ENCODE measurements at places on chromosomes 11 and 22.

DNA sequence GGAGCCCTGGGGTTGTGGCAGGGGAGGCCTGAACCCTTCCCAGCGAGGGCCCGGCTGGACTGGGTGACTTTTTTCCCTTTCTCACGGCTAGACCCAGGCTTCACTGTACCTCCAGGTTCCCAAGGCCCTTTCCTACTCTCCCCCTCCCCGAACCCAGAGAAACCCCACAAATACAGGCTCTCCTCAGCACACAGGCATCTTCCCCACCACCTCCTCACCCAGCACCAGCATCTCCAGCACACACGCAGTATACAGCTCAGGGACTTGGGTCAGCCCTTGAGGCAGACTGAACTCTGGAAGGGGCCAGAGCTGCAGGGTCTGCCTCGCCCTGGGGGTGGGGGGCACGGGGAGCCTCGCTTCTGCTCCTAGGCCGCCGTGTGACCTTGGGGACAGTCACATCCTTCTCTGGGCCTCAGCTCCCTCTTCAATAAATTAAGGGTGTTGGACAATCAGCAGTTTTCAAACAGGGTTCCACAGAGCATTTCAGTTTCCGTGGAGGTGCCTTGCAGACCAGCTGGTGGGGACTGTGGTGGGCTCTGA, 4.5 kb downstream of the TMPRSS13 start:
- no peak for DNase-seq

GRCh38 chr11:101441747-101442146, 142.1 kb downstream of the TRPC6 start:
- DNase-seq, result no peak

DNA sequence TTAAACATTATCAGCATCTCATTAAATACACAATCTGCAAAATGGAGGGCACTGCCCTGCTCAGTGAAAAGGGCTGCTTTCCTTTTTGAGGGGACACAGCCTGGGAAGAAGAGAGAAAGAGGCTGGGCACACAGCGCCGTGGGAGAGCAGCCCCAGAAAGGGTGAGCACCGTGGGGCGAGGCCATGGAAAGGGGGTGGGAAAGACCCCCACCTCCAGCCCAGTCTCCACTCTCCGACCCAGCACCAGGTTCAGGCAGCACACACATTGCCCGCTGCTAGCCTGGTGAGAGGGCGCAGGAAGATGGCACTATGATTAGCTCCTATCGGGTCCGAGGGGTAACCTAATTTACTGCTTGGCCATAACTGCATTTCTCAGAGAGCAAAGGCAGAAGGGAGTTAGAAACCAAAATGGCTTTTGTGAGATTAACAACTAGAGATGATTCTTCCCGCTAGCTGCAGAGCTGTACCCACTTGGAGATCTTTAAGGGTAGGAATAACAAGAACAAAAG, 104.0 kb upstream of the BID start:
- DNase-seq, result no peak

DNA sequence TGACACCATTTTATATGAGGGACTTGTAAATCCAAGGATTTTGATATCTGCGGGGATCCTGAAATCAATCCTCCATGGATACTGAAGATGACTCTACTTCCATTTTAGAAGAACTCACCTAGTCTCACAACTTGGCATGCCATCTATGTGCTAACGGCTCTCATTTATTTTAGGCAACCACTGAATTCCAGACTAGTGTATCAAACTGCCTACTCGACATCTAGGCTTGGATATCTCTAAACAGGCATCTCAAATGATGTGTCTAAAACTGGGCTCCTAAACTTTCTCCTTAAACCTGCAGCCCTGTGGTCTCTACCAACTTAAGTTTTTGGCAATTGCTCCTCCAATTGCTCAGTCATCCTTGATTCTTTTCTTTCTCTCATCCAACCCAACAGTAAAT, 31.2 kb upstream of the CLNS1A start:
- DNase-seq, result no peak

DNA sequence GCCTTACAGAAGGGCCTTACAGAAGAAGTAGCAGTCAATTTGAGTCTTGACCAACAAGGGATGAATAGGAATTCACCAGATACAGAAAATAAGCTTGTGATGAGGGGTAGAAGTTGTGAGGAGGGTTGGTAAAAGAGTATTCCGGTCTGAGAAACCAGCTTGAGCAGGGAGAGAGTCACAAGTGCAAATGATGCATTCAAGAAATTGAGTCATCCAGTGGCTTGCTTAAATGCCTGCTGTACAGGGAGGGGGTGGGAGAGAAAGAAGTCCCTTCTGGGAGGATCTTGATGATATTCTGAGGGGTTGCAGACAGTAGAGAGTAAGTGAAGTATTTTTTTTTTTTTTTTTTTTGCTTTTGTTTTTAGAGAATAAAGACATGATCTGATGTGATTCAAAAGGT, 9.2 kb downstream of the CCKBR start:
- DNase-seq, result no peak

GRCh38 chr11:124971810-124972209, 17.8 kb downstream of the CCDC15 start:
- no peak for DNase-seq

GRCh38 chr22:44406341-44407170, 91.5 kb downstream of the RTL6 start:
- DNase-seq, result no peak

DNA sequence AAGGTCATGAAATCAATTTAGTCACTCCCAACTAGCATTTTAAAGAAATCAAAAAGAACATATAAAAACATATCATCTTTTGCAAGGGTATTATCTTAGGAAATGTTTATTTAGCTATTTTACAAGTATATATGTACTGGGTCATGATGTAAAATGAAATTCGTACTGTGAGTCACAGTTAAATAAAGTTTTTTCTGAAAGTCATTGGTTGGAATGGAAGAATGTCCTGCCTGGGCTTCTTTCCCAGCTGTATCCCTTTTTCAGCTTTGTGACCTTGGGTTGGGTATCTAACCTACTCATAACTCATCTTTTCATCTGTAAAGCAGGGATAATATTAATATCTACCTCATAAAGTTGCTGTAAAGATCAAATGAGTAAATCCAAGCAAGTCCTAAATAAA, 15.7 kb downstream of the FDX1 start:
- no peak for DNase-seq

GRCh38 chr11:80929031-80929805, 1488.4 kb upstream of the TENM4 start:
- DNase-seq, result no peak

DNA sequence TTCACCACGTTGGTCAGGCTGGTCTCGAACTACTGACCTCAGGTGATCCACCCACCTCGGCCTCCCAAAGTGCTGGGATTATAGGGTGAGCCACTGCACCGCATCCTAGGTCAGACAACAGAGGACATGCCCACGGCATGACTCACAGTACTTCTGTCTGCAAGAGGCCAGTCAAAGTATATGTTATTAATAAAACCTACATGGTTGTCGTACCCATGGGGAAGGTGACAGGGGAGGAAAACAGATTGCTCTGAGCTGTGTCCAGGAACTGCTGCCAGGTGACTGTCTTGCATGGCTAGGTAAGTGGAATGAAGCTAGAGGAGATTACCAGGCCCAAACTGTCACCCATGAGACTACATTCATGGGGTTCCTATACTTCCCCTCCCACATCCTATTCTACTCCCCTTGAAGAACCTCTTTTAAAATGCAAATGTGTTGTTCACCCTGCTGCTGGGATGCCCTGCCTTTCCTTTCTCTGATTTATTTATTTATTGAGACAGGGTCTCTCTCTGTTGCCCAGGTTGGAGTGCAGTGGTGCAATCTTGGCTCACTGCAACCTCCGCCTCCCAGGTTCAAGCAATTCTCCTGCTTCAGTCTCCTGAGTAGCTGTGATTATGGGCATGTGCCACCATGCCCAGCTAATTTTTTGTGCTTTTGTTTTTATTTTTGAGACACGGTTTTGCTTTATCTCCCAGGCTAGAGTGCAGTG, 2.0 kb upstream of the NLRX1 start:
- DNase-seq, result no peak

DNA sequence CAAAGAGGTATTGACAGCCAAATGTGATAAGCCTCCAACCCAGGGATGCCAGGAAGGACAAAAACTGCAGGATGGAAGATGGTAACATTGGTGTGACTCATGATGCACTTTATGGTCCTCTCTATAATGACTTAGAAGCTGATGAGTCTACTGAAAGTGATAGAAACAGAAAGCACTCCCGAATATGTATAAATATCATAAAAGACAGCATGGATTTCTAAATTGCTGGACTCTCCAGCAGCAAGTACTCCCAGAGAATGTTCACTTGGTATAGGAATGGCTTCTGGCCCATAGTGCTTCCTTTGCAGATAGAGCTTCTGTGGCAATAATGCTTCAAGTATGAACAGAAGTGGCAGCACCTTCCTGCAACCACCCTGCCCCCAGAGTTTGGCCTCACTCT, at the start of gene OR52B2:
OR52B2 (minus strand) TSS at position 101 of the 400 bp plus-strand sequence; CDS start at position 101, 0 bp downstream.
- DNase-seq, result no peak

DNA sequence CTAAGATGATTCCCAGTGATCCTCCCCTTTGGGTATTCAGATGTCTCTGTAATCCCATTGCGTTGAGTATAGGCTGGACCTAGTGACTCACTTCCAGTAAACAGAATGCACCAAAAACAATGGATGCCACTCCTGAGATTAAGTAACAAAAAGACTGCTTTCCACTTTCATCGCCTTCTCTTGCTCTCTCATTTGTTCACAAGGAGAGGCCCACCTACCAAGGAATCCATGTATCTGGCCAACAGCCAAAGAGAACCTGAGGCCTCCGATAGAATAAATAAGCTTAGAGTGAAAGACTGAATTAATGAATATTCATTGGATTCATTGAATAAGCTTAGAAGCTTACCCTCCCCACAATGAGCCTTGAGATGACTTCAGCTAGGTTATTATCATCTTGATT, 454.6 kb downstream of the KCNA4 start:
- DNase-seq, result no peak

- no peak for DNase-seq
Observed at GRCh38 chr11:92854952-92855351, 114.5 kb upstream of the MTNR1B start.

DNA sequence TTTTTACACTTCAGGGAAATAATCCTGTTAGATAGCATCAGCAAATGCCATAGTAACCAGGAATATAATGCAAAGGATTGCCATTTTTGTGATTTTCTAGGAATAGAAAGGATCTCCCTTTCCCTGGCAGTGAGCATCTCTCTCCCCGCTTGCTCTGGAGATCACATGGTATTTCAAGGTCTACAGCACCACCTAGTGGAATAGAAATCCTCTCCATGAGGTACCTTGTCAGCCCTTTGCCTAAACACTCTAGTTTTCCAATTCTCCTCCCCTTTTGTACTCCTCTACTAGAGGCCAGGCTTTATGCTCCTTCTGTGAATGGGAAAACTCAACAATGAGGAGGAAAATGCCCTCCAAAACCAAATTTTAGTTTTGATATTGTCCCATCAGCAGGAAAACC, 78.4 kb downstream of the XRRA1 start:
- no peak for DNase-seq

GRCh38 chr11:75022296-75022695, 33.6 kb downstream of the NEU3 start:
- DNase-seq, result no peak

DNA sequence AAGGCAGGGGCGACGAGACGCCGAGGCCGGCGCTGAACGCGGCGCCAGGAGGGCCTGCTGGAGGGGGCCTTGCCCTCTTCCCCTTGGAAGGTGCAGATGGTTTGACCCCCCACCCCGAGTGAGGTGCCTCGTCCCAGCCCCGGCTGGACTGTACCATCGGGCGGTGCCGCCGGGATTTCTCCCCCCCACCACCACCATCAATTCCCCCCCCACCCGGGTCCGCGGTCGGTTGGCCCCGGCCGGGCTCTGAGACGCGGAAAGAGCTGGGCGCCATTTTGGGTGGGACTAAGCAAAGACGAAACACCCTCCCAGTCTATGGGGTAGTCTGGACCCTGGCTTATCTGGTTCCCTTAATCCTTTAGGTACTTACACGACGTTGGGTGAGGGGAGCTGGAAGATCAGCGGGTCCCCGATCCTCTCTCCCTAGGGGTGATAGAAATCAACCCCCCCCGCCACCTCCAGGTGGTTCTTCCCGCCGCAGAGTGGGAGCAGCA, at the start of gene PRDM10:
PRDM10 (minus strand) TSS at position 484 of the 494 bp plus-strand sequence. CDS start 41,871 bp downstream, outside the sequence.
- peak; percentile 80 for DNase-seq

GRCh38 chr11:120125024-120125423, 12.9 kb downstream of the TRIM29 start:
- no peak for DNase-seq

GRCh38 chr22:37428649-37429586, 1.6 kb upstream of the ELFN2 start:
- peak; percentile 17 for DNase-seq

DNA sequence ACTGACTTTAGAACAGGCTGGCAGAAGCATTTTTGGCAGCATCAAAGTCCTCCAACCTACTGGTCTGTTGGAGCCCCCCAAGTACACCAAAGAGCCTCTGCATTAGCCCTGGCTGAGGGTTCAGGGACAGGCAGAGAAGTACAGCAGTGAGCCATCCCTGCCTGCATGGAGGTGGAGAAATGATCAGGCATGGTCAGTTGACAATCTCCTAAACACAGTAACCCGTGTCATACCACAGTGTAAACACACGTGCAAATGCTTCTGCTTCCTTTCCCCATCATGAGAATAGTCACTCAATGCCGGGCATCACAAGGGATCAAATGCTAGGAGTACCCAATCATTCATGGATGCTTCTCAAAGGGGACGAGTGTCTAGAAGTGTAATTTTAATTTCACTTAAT, 8.2 kb downstream of the SERPIND1 start:
- DNase-seq, result no peak

DNA sequence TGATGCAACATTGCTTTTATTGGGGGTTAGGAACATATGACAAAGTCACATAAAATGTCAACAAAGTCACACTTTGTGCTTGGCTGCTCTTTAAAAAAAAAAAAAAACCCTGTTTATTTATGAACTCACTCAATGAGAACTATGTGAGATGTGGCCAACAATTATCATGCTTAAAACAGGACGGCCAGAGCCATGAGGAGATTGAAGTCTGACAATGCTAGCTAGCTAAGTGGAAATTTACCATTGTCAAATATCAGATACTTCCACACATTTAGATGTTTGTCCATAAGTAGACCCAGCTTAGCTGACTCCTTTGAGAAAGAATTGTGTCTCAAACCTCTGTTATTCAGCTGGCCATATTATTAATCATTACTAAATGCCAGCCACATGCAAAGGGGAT, 26.9 kb downstream of the BLID start:
- DNase-seq, result no peak

GRCh38 chr11:72038491-72038890, 39.8 kb downstream of the IL18BP start:
- DNase-seq, result no peak

GRCh38 chr11:19559746-19560145, 152.9 kb upstream of the NAV2 start:
- no peak for DNase-seq

- DNase-seq, result no peak
Observed at GRCh38 chr11:81915045-81915444, 818.6 kb downstream of the FAM181B start.

- no peak for DNase-seq
Observed at GRCh38 chr22:36258701-36259614, 6.0 kb downstream of the APOL1 start.

- DNase-seq, result no peak
Observed at GRCh38 chr22:39259666-39260065, 14.9 kb upstream of the PDGFB start.

GRCh38 chr11:9815486-9816136, 151.7 kb downstream of the SWAP70 start:
- no peak for DNase-seq
